ENCODE measurements at places on chromosomes 6 and 20.

- DNase-seq, result no peak
Observed at GRCh38 chr20:43948455-43948854, 33.8 kb downstream of the TOX2 start.

DNA sequence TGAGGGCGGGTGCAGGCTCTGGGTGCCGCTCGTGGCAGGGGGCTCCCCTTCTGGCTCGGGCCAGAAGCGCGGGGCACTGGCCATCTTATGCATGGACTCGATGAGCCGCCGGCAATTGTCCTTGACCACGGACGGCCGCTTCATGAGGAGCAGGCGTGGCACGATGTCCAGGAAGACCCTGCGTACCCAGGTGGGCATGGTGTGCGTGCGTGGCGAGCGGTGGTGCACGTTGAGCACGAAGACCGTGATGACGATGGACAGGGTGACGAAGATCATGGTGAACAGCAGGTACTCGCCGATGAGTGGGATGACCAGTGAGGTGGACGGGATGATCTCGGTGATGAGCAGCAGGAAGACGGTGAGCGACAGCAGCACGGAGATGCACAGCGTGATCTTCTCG, 11.0 kb downstream of the CHRNA4 start:
- DNase-seq, result no peak

DNA sequence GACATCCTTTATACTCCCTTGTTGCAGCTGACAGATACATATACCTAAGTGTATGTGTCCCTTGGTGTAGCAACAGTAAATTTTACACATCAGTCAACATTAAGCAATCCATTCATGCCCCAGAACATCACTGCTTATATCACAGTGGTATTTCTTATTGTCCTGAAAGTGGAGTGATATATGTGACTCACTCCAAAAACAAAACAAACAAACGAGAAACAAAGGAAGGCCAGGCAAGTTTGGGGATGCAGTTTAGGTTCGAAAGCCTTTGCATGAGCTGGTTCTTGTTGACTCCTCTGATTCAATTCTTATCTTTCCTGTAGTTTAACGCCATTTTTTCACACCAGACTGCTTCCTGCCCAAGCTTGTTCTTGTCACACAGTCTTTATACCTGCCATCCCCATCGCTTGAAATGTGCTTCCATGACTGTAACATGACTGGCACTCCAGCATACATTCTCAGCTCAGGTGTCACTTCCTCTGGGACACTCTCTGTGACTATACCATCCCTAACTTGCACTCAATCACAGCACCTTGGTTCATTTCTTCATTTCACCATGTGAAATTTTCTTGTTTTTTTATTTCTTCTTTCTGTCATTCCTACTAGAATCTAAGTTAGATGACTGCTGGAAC, 125.0 kb upstream of the TSHZ2 start:
- no peak for DNase-seq

DNA sequence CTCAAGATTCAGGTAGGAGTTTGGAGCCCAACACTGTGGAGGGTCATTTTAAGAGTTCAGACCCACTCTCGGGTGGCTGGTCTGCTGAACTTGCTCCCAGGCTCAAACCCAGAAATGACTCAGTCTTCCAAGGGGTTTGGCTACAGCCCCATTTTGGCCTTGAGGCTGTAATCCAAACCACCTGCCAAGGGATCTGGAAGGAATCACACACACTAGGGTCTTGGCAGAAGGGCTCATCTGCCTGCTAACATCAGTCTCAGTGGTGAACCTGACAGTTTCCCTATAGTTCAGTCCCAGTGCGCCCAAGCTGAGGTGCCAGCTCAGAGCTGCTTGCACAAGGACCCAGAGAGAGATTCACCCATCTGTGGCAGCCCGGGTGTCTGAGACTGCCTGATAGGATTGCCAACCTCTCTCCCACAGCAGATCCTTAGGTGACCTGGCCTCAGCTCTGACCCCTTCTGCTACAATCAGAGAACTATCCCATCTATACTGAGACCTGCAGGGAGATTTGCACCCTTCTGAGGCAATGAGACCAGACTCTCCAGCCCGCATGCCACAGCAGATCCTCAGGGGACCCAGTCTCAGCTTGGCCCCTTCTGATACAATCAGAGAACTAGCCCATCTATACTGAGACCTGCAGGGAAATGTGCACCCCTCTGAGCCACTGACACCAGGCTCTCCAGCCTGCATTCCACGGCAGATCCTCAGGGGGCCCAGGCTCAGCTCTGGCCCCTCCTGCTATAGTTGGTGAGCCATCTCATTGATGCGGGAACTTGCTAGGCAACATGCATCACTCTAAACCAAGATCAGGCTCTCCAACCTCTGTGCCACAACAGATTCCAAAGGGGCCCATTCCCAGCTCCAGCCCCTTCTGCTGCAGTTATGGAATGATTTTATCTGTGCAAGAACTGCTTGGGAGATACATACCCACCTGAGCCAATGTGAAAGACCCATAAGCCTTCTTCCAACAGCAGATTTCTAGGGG, 48.2 kb downstream of the THBS2 start:
- no peak for DNase-seq

- no peak for DNase-seq
Observed at GRCh38 chr20:2909953-2910352, 36.7 kb downstream of the PTPRA start.

- no peak for DNase-seq
Observed at GRCh38 chr6:33197431-33198048, 2.9 kb downstream of the RXRB start.

GRCh38 chr20:44066645-44067606, 120.1 kb downstream of the JPH2 start:
- no peak for DNase-seq
